Memory B cell (primary cell): ENCODE measurements at places on chromosomes 11 and 22.

DNA sequence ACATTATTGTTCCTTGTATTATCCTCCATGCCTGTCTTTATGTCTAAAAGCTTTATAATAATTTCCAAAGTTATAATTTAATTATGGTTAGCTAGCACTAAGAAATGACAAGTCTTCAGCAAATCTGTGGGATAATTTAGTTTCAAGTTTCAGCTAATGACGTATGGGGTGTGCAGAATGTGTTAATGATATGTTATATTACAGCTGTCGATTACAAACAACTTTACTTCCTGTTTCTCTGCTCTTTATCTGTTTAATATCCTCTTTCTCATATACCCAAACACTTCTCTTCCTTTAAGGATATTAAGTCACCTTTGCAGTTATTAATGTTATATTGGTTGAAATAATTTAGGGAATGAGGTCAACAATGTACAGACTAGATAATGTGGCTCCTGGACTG is 161.8 kb downstream of the CASP12 start:
- DNase-seq = no peak

GRCh38 chr11:114031246-114031966 is 28.1 kb upstream of the ZBTB16 start:
- DNase-seq = no peak

- DNase-seq = no peak
These were observed 953.2 kb downstream of the OPCML start for GRCh38 chr11:132579136-132579535.

GRCh38 chr11:21861314-21861713 is 331.6 kb upstream of the ANO5 start:
- DNase-seq = no peak

DNA sequence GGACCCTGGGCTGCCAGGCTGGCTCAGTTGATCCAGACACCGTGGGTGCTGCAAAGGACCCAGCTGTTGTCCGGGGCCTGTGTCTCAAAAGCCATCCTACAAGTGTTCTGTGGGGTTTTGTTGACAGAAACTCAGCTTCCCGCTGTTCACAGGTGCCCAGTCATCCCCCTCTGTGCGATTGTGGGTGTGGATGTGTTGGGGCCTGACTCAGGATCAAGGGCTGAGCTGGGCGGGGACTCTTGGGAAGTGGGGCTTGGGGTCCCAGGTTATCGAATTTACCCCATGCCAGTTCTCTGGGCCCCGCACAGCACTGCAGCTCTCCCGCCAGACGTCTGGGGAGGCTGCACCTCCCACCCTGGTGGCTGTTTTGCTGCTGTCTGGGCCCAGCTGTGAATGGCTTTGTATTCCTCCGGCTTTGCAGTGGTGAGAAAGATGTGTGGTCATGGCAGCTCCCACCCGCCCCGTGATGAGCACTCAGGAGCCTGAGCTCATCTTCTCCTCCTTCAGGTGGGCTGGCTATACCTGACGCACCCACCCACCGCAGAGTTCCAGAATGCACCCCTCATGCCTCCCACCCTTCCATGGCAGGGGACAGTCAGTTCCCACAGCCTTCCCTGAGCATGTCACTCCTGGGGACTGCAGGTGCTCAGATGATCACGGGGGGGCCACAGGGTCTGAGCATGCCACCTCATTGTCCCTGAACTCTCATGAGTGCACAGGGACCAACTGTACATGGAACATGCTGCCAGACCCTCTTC is 3.6 kb upstream of the AP2A2 start:
- DNase-seq = no peak

GRCh38 chr11:108369064-108369463 is 98.3 kb downstream of the C11orf65 start:
- no peak for DNase-seq

DNA sequence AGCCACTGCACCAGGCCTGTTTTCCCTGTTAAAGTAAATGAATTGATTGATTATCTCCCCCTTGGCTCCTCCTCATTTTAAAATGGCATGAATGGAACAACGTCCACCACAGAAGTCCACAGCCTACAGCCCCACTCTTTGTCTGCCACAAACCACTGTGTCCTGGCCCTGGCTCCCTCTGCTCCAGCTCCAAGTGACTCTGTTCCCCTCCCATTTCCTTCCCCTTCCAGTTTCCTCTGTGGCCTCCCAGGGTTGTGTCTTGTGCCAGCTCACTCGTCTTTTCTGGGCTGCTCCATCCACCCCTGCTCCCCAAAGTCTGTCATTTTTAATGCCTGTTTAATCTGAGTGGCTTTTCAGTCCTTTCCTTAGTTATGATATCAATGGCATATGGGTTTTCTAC is 52.4 kb upstream of the CD5 start:
- DNase-seq = no peak

GRCh38 chr11:94968334-94968958 is 4.9 kb downstream of the CWC15 start:
- DNase-seq = no peak

- no peak for DNase-seq
These were observed 51.6 kb upstream of the SYT13 start for GRCh38 chr11:45337583-45338360.

- no peak for DNase-seq
These were observed 24.6 kb downstream of the SDHAF2 start for GRCh38 chr11:61454520-61454919.

DNA sequence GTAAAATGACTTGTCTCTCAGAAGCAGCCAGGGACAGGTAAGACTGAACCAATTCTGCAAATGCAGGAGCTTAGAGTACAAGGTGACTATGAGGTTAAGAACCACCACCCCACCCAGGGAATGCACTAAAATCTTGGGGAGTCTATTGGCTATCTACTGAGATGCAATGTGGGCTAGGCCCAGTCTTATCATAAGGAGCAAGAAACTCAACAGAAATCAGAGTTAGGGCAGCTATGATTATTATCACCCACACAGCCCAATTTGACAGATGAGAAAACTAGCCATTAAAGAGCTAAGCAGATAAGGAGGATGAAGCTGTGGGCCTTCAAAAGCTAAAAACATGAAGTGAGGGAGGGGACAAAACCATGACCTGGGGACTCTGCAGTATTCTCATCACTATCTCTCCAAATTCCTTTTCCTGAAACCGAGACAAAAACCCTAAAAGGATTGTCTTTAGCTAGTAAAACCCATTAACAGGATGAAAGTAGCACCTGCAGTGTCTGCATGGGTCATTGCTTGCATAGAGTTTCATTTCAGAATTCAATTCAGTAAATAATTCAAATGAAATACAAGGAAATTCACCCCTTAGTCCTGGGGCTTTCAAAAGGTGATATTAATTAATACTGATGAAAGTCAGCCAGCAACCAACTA is 68.8 kb upstream of the USP47 start:
- no peak for DNase-seq

GRCh38 chr11:102633385-102634026 is 8.4 kb upstream of the MMP20 start:
- DNase-seq = no peak

GRCh38 chr22:47783433-47784366 is 1021.2 kb downstream of the TBC1D22A start:
- DNase-seq = peak; percentile 5

DNA sequence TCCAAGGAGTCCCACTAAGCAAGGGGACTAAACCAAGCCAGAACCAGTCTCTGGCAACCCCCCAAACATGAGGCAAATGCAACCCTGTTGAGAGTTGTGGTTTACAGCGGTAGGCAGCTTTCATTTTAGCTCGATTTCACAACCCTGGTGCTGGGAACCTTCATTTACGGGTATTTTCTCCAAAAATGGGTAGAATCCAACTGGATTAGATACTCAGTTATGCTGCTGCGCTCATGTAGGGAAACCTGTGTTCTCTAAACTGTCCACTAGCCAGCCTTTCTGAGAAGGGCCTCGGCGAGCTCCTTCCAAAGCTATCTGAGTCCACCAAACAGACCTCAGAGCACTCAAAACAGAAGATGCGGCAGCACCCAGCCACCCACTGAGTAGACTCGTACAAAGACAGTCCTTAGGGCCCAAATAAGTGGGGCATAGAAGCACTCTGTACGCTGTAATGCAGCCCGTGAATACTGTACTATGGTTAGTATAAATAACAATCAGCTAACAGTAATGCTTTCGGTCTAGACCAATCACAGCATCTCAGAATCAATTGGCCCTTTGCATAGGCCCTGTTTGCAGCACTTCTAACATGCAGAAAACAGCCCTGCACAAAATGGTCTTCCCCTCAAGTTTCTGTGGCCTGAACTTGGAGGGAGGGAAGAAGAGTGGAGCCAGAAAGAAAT is 104.7 kb downstream of the ETS1 start:
- no peak for DNase-seq

- DNase-seq = no peak
These were observed 1477.8 kb downstream of the FAM181B start for GRCh38 chr11:81255895-81256294.

GRCh38 chr11:71450939-71451338 is 2.1 kb upstream of the NADSYN1 start:
- no peak for DNase-seq

GRCh38 chr11:68442433-68442832 is 18.1 kb upstream of the PPP6R3 start:
- DNase-seq = no peak

- no peak for DNase-seq
These were observed 10.2 kb upstream of the SC5D start for GRCh38 chr11:121282386-121282785.

DNA sequence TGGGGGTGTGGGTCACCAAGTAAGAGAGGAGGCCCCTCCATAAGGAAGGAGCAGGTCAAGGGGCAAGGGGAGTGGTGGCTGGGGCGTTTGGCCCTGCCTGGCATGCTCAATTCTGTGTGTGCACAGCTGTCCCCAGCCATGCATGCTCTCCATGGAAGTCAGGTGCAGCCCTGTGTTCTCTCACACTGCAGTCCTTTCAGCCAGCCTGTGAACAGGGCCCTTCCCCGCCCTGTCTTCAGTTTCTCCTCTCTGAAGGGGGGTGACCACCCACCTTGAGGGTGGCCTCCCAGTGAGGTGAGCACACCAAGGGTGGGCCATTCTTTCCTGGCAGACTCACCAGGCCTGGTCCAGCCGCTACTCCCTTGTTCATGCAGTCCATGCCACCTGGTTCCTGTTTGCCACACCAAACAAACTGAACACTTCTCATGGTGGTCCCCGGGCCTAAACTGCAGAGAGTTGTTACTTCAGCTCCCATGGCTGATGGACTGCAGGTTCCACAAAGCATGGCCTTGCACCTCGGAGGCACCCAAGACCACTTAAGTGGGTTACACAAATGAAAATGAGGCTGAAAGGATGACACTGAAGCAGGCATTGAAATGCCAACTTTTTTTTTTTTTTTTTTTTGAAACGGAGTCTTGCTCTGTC is 1.7 kb upstream of the CHCHD10 start:
- DNase-seq = no peak

GRCh38 chr11:66864172-66864901 is 7.5 kb downstream of the LRFN4 start:
- no peak for DNase-seq

- no peak for DNase-seq
These were observed 22.7 kb downstream of the BTBD10 start for GRCh38 chr11:13440100-13440855.

DNA sequence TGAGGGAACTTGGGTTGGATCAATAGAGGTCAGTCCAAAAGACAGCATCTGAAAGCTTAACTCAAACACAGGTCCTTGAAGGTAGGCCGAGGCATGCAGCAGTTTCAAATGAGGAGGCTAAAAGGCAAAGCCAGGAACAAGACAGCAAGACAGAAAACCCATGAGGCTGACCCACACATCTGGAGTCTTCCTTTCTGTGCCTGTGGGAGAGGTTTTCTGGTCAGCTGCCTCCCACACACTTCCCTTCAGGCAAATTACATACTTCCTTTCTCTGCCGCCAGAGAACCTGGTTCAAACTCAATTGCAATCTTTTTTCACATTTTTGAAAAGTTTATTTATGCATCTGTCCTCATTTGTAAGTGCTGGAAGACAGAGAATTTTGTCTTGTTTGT is 29.8 kb upstream of the CRTAM start:
- no peak for DNase-seq

- DNase-seq = no peak
These were observed 284.0 kb downstream of the KIRREL3 start for GRCh38 chr11:126716456-126717083.

DNA sequence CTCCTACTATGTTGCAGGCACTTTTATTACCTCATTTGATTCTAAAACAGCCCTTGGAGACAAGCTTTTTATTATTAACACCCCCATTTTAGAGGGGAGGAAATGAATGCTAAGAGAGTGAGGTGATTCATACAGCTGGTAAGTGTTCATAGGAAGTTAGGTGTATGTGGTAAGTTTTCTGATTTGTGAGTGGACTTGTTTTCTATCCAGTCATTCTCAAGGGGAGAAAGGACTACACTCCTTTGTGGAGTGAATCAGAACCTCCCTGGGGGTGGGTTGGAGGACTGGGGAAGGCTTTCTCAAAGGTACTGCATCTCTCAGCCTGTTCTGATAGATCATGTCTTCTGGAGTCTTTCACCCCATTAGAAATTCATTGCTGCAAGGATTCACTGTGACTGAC is 23.5 kb downstream of the PKNOX2 start:
- no peak for DNase-seq

DNA sequence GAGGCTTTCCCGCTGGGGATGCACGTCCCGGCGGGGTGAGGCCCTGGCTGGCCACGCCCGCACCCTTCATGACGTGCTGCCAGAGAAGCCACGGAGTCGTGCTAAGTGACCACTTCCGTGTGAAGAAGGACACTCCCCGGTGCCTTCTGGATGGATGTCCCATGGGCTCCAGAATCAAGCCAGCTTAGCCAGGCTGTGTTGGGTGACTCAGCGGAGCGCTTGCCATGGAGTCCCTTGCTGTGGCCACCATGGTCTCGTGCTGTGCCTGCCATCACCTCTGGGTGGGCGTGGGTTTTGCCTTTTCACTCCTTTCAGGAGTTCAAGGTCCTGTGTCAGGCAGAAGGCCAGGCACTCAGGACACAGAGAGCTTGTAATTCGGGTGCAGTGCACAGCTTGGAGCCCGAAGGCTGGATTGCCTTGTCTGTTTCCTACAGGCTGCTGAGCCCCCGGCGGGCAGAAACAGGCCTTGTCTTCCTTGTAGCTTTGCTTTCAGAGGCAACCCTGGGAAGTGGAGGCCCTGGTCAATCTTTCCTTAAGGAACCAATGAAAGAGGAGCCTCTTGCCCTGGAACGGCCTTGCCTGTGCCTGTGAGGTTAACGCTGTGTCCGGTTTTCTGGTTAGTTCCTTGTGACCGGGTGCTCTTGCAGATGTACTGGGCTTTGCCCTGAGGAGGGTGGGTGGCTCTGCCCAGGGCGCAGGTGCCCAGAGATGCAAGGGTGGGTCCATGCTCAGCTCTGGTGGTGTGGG is 268.6 kb downstream of the TBC1D22A start:
- DNase-seq = no peak
